ENCODE measurements at places on chromosomes 2 and 18.
A peak's percentile ranks its signal among the peaks of the same experiment; 100 is the strongest.

DNA sequence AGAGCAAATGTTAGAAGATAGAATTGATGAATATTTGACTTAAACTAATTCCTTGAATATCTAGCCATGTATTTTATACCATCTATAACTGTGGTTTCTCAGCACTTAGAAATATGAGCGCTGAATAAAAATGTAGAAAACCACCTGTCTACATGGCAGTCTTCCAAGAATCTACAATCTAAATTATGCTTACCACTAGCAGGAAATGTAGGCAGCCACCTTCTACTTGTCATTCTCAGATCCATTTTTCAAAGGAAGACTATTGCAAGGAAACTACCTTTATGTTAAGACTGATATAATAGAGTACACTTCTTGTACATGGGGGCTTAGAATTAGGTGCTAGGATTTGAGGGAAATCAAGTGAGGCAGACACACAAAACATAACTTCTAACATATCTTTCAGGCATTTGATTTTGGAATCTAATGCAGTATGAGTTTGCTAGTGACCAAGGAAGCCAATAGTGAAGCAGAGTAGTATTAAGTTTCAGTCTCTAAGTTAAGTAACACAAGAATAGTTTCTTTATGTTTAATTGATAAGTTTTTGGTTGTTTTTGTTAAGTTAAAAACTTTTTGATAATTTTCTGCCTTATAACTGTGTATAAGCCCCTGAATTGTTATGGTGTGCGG, 175.9 kb upstream of the ITGA4 start:
- no peaks in the 10 kb centered on the region for H3K27me3 ChIP-seq
- H3K4me3 ChIP-seq = peak overlapping the region; percentile 8
- DNase-seq = no peak
- H3K36me3 ChIP-seq = peaks cover 53% of the 10 kb centered on the region
- peaks cover 50% of the 10 kb centered on the region for H3K4me1 ChIP-seq

DNA sequence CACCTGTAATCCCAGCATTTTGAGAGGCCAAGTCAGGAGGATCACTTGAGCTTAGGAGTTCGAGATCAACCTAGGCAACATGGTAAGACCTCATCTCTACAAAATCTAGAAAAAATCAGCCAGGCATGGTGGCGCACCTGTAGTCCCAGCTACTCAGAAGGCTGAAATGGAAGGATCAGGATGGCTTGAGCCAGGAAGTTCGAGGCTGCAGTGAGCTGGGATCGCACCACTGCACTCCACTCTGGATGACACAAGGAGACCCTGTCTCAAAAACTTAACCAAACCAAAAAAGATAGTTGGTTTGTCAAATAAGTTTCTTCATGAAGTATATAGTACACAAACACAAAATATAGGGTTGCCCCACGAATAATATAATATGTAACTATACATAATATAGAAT, 197.6 kb downstream of the DPP4 start:
- H3K27me3 ChIP-seq = no peaks in the 10 kb centered on the region
- H3K36me3 ChIP-seq = no peaks in the 10 kb centered on the region
- H3K4me1 ChIP-seq = no peaks in the 10 kb centered on the region
- no peak for DNase-seq

DNA sequence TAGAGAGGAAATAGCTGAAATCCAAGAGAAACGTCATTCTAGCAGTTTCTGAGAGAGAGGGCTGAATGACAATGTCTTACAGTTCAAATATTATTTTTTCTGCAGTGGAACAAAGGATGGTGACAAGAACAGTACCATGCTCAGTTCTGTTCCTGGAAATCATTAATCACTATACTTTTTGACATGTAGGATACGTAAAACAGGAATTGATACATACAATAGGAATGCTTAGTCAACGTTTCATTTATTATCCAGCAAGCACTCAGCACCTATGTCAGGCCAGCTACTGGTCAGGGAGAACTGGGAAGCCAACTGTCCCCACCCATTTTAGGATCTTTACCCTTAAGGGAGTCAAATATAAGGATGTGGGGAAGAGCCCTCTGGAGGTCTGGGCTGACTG, 114.7 kb downstream of the DHRS9 start:
- peaks cover 20% of the 10 kb centered on the region for H3K27me3 ChIP-seq
- no peak overlapping the region for H3K27ac ChIP-seq
- no peaks in the 10 kb centered on the region for H3K36me3 ChIP-seq
- no peaks in the 10 kb centered on the region for H3K4me1 ChIP-seq
- no peak overlapping the region for H3K4me3 ChIP-seq
- no peak for DNase-seq

- peaks cover 7% of the 10 kb centered on the region for H3K36me3 ChIP-seq
- no peak overlapping the region for H3K27ac ChIP-seq
- H3K27me3 ChIP-seq = peaks cover 16% of the 10 kb centered on the region
- H3K4me1 ChIP-seq = peaks cover 23% of the 10 kb centered on the region
- DNase-seq = no peak
- H3K4me3 ChIP-seq = no peak overlapping the region
Observed at GRCh38 chr2:37573451-37574388, 97.7 kb downstream of the CDC42EP3 start.

DNA sequence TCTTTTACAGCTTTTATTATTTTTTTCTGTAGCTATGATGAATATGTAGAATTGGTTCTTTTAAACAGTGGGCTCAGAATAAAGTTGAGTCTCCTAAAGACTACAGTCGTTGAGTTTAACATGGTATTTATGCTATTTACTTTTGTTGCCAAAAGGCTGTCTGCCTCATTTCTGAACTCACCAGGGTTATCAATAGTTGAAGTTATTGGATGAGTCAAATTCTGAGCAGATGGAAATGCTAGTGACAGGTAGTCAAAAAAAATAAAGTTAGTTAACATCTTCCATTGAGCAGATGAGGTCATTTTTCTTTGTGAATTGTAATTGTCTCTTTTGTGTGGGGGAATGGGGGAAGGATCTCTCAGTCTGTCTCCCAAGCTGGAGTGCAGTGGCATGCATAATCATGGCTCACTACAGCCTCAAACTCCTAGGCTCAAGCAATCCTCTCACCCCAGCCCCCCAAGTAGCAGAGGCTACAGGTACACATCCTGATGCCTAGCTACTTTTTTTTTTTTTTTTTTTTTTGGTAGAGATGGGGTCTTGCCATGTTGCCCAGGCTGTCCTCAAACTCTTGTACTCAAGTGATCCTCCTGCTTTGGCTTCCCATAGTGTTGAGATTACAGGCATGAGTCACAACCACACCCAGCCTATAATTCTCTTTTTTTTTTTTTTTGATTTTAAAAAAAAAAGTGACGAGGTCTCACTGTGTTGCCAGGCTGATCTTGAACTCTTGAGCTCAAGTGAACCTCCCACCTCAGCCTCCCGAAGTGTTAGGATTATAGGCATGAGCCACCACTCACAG, 8.9 kb downstream of the PAPOLG start:
- H3K27ac ChIP-seq = no peak overlapping the region
- no peaks in the 10 kb centered on the region for H3K27me3 ChIP-seq
- no peak overlapping the region for H3K4me3 ChIP-seq

DNA sequence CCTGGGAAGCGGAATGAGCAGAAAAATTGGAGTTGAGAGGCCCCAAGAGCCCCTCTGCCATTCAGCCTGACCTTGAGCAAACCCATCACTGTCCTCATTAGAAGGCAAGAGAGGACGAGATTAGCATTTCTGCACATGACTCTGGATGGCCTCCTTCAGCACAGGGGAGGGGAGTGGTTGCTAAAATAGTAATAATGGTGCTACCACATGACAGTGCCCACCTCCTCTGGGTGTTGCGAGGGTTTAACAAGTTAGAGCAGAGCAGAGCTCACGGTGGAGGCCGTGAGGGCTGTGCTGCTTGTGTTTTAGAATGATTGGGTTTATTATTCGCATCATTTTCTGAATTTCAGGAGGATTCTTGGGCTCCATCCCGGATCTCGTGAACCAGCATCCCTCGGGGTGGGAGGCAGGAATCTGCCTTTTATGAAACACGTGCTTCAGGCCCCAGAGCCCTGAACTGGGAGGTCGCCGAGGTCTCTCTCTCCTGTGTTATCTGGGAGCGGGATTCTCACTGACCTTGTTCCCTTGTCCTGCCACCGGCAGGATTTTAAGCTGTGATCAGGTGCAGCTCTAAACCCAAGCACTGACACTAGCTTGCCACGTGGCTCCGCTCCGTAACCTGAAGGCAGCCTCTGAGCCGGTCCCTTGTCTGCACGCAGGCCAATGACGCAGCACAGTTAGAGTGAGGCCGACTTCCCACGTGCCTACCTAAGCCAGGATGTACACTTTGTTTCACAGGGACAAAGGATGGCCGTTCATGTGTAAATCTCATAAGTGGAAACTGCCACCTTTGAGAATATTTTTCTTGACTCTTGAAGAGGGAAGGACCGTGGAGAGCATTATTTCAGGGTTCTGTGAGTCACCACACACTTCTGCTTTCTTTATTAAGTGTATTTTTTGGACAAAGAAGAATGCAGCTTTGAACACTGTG, 142.3 kb downstream of the ACOXL start:
- no peak for DNase-seq
- H3K27me3 ChIP-seq = peaks cover 29% of the 10 kb centered on the region
- H3K4me1 ChIP-seq = peaks cover 52% of the 10 kb centered on the region
- H3K27ac ChIP-seq = no peak overlapping the region
- no peak overlapping the region for H3K4me3 ChIP-seq

GRCh38 chr2:169089182-169089581, 19.8 kb downstream of the DHRS9 start:
- H3K4me1 ChIP-seq = no peaks in the 10 kb centered on the region
- no peak overlapping the region for H3K4me3 ChIP-seq
- no peak overlapping the region for H3K27ac ChIP-seq

GRCh38 chr2:220107380-220107791, 480.0 kb downstream of the SLC4A3 start:
- H3K4me3 ChIP-seq = no peak overlapping the region
- H3K36me3 ChIP-seq = no peaks in the 10 kb centered on the region
- H3K4me1 ChIP-seq = no peaks in the 10 kb centered on the region
- H3K27me3 ChIP-seq = no peaks in the 10 kb centered on the region
- DNase-seq = no peak
- H3K27ac ChIP-seq = no peak overlapping the region

- H3K27me3 ChIP-seq = peaks cover 76% of the 10 kb centered on the region
- no peak overlapping the region for H3K27ac ChIP-seq
- peaks cover 4% of the 10 kb centered on the region for H3K36me3 ChIP-seq
- H3K4me1 ChIP-seq = peaks cover 14% of the 10 kb centered on the region
- no peak overlapping the region for H3K4me3 ChIP-seq
Observed at GRCh38 chr18:25348386-25349130, 3.4 kb downstream of the ZNF521 start.

DNA sequence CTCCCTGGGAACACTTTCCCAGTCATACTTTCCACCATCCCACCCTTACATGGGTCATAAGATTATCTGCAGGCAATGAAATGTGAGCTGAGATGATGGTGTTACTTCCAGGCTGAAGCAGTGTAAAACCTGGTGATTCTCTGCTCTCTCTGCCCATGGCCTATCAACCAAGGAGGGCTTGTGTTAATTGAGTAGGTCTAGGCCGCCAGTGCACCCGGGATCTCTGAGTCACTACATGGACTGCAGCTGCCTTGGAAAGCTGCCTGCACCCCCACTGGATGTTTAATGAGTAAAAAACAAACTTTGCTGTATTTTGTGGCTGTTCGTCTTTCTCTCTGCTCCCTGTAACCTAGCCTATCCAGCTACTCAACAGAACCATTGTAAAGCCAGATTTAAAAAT, 451.7 kb upstream of the SMIM21 start:
- H3K4me3 ChIP-seq = no peak overlapping the region
- H3K36me3 ChIP-seq = no peaks in the 10 kb centered on the region
- H3K27ac ChIP-seq = no peak overlapping the region
- no peaks in the 10 kb centered on the region for H3K4me1 ChIP-seq
- no peak for DNase-seq

DNA sequence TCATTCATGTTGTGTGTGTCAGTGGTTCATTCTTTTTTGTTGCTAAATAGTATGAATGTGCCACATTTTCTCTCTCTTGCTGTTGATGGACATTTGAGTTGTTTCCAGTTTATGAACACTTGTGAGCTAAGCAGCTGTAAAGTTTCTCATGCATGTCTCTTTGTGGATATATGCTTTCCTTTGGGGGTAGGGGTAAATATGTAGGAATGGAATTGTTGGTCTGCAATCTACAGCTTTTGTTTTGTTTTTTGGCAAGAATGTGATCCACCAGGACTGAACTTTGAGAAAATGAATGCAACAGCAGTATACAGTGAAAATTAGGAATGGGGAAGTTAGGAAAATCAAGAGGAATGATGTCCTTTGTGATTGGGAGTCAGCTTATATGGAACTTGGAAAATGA, 226.3 kb downstream of the CDCA7 start:
- no peaks in the 10 kb centered on the region for H3K4me1 ChIP-seq
- H3K27ac ChIP-seq = no peak overlapping the region
- no peak for DNase-seq

GRCh38 chr2:172285010-172285621, 142.3 kb upstream of the ITGA6 start:
- no peaks in the 10 kb centered on the region for H3K36me3 ChIP-seq
- peaks cover 8% of the 10 kb centered on the region for H3K4me1 ChIP-seq
- DNase-seq = no peak
- H3K27me3 ChIP-seq = no peaks in the 10 kb centered on the region

DNA sequence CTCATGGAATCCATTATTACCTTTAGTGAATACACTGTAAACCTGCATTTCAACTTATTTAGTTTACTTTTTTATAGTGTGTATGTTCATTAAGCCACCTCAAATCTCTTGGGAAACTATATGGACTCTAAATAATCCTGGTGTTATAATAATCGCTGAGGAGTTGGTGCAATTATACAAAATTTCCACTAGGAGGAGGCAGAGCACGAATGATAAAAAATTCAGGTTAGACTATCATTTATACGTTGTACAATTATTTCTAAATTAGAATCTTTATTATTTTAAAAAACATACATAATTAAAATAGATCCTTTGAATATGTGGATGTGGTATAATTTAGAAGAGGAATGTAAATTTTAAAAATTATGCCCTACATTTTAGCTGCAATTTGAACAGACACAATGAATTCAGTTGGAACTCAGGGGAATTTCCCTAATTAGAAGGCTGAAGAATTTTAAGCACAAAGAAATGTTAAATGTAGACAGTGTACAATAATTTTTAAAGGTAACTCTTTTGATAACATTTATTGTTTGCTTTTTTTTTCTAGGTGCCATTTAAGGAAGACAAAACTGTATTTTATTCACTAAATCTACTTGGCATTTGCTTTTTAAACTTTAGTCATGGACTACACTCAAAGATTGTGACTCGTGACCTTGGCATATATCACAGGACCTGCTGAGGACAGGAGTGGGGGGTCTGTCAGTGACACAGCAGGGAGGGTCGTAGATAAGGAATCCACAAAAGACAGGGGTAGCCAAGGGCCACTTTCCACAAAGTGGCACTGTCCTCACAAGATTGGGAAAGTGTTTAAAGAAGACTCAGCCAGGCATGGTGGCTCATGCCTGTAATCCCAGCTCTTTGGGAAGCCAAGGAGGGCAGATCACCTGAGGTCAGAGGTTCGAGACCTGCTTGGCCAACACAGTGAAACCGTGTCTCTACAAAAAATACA, 45.5 kb downstream of the RAB12 start:
- H3K27me3 ChIP-seq = peaks cover 30% of the 10 kb centered on the region
- H3K4me3 ChIP-seq = no peak overlapping the region
- H3K27ac ChIP-seq = no peak overlapping the region
- no peak for DNase-seq
- no peaks in the 10 kb centered on the region for H3K4me1 ChIP-seq
